D721Med (cell line): ENCODE measurements at places on chromosomes 13 and 19.

DNA sequence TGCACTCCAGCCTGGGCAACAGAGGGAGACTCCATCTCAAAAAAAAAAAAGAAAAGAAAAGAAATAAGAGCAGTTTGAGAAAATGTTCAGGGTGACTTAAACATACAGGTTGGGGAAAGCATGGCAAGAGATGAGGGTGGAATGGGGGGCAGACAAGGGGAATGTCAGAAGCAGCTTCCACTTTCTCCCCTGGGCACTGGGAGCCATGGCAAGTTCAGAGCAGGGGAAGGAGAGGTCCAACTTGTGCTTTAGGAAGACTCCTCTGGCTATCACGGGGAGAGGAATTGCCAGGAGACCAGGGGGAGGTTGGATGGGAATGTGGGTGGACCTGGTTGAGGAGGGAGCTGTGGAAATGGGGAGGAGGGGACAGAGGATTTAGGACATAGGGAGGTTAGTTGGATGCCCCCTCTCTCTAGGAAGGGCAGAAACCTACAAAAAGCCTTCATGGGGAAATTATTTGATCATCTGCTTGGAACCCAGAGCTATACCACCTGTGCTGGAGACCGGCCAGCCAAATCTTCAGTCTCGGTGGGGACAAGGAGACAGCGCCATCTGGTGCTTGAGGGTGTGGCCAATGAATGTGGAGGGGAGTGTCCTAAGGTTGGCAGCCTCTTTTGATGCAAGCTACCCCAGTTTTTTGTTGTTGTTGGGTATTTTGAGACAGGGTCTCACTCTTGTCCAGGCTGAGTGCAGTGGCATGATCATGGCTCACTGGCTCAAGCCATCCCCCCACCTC is 7.3 kb upstream of the STRN4 start:
- DNase-seq: no peak

DNA sequence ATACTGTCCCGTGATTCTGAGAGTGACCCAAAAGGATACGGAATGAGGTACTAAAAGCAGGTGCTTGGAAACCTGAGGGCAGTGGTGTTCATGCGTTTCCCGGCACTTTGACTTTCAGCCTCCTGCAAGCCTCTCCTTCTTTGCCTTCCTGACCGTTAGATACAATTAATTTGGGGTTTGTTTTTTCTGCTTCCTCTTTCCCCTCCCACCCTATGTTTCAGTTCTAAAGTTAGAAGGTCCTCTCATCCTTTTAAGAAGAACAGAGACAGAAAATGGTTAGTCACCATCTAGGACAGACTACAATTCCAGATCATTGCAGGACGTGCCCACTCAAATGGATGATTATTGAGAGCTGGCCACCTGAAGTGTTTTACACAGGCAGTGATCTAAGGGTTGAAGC is 1.8 kb upstream of the LILRB4 start:
- no peak for DNase-seq

DNA sequence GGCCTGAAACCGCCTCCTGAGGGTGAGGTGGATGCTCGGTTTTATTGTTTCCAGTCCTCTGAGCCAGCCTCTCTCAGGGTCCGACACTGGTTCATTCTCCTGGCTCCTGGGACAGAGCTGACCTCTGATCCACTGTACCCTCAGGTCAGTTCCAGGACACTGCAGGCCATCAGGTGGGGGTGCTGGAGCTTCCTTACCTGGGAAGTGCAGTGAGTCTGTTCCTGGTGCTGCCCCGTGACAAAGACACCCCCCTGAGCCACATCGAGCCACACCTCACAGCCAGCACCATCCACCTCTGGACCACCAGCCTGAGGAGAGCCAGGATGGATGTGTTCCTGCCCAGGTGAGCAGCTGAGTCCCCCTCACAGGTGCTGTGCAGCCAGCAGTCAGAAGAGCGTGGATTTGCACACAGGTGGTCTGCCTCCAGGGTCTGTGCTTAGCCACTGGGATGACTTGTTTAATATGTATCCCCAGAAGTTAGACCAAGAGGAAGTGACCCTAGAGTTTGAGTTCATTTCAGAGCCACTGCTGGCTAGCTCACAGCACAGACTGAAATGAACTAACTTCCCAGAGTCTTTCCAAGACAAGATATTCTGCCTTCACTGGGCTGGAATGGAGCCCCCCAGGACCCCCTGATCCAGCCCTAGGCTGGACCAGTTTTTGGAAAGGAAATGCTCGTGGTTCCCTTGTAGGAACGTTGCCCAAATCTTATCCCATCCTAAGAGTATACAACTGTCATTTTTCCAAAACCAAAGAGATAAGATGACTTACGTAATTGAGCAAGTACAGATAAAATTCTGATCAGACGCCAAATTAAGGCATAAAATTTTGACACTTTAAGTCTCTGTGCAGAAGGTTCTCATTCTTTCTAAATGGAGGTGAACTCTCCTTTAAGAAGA is 8.8 kb downstream of the SERPINE3 start:
- DNase-seq: no peak

- no peak for DNase-seq
These were observed 3.0 kb upstream of the PNKP start for GRCh38 chr19:49870309-49870901.

DNA sequence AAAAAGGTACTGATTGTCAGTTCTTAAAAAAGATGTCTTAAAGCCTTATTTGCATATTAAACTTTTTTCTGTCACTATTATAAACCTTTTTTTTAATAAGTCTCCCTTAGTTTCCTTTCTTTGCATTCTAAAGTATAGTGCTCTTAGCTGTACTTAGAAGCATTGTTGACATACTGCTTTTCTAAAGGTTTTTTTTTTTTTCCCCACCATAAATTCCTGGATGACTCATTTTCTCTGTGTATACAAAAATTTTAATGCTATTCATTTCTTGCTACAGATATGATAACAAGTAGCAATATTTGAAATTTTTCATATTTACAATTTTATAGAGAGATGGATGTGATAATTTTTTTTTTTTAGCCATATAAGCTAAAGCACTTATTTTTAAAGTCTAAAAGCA is 43.5 kb downstream of the METTL21C start:
- DNase-seq: no peak

DNA sequence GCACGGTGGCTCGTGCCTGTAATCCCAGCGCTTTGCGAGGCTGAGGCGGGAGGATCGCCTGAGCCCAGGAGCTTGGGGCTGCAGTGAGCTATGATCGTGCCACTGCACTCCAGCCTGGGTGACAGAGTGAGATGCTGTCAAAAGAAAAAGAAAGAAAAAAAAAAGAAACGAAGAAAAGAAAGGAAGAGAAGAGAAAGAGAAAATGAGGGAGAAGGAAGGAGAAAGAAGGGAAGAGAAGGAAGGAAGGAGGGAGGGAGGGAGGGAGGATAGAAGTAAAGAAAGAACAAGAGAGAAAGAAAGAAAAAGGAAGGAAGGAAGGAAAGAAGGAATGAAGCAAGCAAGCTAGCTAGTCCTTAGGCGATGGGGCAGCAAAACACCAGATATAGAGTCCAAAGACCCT is 14.1 kb downstream of the PTPRS start:
- no peak for DNase-seq

DNA sequence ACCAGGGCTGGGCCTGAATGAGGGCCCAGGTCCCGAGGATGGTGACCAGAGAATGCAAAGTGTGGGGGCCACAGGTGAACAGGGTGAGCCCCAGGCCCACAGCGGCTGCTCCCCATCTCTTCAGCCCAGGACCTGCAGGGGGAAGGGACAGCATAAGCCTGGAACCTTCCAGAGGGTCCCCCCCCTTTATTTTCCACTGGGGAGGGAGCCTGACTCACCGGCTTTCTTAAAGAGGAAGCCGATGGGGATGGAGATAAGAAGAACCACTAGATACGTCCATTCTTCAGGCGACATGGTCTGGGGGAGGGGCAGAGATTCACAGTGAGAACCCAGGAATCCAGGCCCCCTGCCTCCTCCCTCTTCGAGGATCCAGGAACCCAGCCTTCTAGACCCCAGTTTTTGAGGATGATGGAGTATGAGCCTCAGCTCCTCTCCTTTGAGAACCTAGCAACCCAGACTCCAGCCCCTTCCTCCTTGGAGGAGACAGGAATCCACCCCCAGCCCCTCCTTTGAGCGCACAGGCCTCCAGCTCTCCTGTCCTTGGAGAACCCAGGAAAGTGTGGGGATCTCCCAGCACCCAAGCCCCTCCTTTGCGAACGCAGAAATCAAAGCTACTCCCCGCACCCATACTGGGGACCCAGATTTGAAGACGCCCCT is 1.0 kb downstream of the MBOAT7 start:
- DNase-seq: no peak

- DNase-seq: no peak
These were observed 19.3 kb downstream of the HCN2 start for GRCh38 chr19:609004-609346.

- DNase-seq: no peak
These were observed 31.6 kb downstream of the RNASEH2B start for GRCh38 chr13:50941146-50941545.

DNA sequence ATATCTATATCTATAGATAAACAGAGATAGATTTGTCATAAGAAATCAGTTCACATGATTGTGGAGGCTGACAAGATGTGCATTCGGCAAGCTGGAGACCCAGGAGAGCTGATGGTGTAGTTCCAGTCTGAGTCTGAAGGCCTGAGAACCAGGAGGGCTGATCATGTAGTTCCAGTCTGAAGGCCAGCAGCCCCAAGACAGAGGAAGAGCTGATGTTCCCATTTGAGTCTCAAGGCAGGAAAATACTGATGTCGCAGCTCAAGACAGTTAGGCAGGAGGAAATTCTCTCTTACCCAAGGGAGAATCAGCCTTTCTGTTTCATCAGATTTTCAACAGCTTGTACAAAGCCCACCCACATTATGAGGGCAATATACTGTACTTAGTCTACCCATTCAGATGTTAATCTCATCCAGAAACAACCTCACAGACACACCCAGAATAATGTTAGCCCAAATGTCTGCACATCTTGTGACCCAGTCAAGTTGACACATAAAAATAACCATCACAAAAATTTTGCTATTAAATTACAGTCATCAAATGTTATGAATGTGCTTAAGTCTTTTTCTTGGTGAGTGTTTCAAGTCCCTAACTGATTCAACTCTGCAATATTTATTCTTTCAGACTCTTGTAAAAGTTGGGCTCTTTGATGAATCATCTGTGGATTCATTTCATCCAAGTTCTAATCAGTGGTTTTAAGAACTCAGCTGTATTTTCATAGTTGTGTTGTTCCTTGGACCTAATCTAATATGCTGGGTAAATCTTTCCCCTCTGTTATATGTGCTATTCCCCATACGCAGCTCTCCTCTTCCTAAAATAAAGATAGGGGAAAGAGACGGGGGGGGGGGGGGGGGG is 22.7 kb upstream of the LRCH1 start:
- DNase-seq: no peak

- no peak for DNase-seq
These were observed 687 bp upstream of the FTL start for GRCh38 chr19:48964205-48965039.

GRCh38 chr19:47197141-47197540 is 33.9 kb downstream of the BBC3 start:
- DNase-seq: no peak
